NCI-H524 (cell line): ENCODE measurements at places on chromosomes 2 and 18.
A peak's percentile ranks its signal among the peaks of the same experiment; 100 is the strongest.

DNA sequence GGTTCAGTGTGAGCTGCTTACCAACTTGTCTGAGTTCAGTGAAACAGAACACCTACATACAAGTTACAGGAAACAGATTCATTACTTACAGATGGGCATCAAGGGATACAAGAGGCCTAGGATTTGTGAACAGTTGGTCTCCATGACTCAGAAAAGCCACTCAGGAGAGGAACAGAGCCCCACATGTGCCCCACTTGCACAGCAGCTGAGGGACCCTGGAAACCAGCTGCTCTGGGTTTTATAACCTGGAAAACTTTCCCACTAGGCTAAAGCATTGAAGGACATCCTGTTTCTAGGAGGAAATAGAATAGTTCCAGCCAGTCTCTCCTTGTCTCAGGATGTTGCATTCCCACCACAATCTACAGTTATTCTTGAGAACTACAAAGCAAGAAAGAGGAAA lies 530.0 kb downstream of the ZNF804A start:
- peak; percentile 87 for DNase-seq

DNA sequence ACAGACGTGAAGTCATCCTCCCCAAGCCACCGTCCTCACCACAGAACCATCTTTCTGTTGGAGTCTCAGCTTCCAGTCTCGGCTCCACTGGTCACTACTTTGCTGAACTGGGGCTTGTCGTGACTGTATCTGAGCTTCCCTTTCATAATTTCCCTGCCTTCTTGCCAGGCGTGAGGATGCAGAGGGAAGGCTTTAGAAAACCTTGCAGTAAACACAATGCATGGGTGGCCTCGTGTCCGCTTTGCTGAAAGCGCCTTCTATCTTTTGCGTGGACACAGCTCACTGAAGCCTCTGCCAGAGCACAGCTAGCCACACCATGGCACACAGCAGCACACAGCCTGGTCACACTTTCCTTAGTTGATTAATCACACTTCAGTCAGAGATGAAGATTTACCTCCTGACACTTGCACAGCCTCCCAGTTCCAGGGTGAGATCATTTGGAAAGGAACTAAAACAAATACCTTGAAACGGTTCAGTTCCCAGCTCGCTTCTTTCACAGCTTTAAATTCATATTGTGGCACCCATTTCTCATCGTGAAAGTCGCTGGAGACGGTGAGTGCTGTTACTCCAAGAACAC lies 2.8 kb upstream of the GPR45 start:
- DNase-seq = no peak

- DNase-seq = no peak
These were observed 297.1 kb downstream of the CLIP4 start for GRCh38 chr2:29412197-29412925.

- no peak for DNase-seq
These were observed 84.2 kb upstream of the DNER start for GRCh38 chr2:229798446-229799155.

DNA sequence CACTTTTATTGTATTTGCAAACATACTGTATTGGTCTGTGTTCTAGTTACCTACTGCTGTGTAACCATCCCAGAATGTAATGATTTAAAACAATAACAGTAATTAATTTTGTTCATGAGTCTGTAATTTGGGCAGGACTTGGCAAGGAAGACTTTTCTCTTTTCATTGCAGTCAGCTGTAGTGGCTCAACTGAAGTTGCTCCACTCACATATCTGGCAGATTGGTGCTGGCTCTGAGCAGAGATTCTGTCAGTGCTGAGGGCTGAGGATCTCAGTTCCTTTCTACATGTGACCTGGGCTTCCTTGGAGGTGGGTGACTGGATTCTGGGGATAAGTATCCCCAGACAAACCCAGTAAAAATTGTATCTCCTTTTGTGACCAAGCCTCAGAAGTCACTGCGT lies 26.6 kb downstream of the PTPN4 start:
- DNase-seq = no peak

DNA sequence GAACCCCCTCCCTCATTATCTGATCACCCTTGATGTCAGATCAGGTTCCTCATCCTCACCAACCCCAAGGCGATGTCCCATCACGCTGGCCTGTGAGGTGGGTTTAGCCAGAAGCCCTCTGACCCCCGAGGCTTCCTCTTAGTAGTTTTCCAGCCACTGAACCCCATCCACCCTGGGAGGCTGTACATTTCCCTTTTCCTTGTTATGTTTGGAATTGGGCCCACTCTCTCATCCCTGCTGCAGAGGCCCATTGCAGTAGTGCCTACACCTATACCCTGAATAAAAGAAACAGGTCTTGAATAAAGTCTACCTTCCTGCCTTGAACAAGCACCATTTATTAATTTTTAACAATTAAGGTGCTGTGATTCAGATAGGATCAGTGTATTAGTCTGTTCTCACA lies 80.1 kb downstream of the NCAPH start:
- no peak for DNase-seq

- peak; percentile 48 for DNase-seq
These were observed 100.9 kb downstream of the BAZ2B start for GRCh38 chr2:159515441-159515840.

GRCh38 chr18:76388261-76388660 lies 106.8 kb downstream of the ZNF516 start:
- no peak for DNase-seq

GRCh38 chr2:46001290-46001689 lies 295.9 kb upstream of the EPAS1 start:
- no peak for DNase-seq

DNA sequence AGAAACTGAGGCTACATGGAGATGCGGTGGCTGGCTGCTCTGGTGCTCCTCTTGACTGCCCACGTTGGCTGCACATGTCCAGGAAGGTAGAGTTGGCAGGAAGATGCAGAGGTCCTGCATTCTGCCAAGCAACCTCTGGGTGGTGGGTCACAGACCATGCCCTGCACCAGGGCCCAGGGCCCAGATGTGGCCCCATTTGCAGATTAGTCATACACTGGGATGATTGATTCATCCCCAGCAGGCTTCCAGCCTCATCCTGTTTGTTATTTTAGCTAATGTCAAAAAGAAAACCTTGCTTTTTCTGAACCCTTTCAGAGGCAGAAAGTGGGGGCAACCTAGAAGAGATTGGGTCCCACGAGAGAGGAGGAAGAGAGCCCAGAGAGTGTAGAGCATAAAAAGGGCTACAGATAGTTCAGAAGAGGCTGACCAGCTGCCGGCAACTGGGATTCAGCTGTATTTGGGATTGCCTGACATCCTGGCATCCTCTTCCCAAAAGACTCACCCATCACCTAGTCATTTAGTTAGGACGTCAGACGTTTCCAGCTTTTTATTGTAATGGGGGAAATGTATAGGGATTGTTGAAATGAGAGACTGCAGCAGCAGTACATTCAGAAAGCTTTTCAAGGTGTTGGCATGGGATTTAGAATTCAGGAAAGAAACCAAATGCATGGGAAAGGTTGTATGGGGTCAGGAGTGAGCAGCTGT lies 101.9 kb downstream of the CTIF start:
- DNase-seq = no peak

- no peak for DNase-seq
These were observed 481.9 kb upstream of the SPRED2 start for GRCh38 chr2:65914244-65914786.

DNA sequence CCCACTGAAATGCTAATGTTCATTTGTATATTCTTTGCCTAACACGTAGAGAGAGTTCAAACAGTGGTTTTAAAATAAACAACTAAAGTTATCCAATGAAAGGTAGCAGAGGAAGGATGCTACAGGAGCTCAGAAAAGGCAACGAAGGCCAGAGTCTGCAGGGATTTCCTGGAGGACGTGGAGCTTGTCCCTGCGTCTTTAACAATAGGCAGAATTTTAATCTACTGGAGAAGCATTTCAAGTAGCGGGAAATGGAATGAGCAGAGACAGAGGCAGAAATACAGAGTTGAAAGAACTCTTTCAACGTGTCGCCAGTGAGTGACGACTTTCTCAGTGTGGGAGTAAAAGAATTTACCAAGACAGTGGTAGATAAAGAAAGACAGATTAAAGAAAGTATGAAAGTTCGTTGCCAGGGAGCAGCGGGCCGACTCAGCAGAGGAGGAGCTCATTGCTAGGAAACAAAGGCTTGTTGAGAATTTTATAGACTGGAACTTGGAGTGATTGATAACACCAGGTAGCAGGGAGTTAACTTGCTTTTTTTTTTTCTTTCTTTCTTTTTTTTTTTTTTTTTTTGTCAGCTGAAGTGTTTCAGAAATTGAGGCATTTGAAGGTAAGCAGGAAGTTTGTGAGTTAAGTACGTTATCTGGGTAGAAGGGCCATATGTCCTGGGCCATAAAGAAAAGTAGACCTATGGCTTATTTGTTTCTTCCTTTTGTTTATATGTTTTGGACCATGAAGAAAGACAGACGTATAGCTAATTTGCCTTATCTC lies 625 bp upstream of the NBAS start:
- DNase-seq = no peak

GRCh38 chr18:13264091-13265007 lies 45.8 kb downstream of the LDLRAD4 start:
- DNase-seq = no peak

- DNase-seq = no peak
These were observed 150.7 kb downstream of the CDH7 start for GRCh38 chr18:65901522-65901921.

DNA sequence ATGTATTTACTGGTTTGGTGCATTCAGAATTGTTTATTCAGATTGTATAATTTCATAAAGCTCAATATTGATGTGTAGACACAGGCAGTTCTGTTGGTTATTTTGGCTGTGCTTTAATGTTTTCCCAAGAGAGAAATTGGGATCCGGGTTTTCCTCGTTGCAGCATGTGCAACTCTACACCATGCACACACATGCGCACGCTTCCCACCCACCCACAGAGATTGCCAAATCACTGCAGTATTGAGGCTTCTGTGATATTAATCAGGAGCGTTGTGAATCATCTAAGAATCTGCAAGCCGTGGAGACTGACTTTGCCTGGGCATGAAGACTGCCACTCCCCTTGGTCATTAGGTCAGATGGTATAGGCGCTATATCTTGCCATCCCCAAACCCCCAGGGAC lies 571.5 kb downstream of the SLC4A3 start:
- no peak for DNase-seq

DNA sequence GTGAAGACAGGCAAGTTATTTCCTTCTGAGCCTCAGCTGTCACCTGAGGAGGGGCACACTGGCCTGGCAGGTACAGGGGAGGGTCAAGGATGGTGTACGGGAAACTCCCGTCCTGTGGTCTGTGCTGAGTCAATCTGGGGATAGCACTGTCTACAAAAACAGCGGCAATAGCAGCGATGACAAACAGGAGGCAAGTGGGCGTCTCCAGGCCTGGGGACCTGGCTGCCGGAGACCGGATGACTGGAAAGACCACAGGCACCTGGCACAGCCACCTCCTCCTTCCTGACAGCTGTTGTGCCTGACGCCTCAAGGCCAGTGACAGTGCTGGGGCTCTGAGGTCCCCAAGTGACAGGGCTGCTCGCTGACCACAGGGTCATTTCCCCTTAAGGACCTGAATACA lies 202.1 kb upstream of the HS6ST1 start:
- DNase-seq = no peak

GRCh38 chr18:78945628-78946027 lies 34.0 kb upstream of the SALL3 start:
- DNase-seq = no peak

DNA sequence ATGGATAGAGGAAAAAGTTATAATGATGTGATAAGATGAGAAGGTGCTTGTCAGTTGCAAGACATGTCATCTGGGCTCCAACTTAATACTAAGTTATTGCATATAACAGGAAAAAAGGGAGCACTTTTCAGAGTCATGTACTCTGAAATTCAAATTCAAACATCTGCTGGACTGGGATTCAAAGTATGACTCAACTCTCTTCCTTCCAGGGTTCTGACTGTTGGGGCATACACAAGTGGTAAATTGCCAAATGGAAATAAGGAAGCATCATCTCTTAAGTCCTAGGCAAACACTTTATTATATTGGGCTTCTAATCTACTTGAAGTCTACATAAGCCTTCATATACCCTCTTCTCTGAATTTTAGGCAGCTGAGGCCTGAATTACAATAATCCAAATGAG lies 44.9 kb downstream of the ZBTB14 start:
- DNase-seq = no peak

DNA sequence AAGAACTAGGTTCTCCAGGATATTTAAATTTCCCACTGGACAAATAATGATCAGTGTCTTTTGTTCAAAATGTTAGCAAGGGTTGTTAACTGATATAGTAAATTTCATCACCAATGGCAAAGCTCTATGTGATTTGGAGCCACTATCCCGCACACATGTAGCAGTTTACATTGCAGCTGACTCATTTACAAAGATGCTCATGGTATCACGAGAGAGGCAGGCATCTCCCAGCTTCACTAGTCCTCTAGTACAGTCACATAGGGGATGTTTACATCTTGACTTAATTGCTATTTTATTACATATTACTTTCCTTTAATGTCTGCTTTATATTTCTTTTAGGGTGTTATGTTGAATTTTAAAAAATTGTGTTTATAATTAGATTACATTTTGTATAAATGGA lies 30.7 kb downstream of the KCNE4 start:
- no peak for DNase-seq

DNA sequence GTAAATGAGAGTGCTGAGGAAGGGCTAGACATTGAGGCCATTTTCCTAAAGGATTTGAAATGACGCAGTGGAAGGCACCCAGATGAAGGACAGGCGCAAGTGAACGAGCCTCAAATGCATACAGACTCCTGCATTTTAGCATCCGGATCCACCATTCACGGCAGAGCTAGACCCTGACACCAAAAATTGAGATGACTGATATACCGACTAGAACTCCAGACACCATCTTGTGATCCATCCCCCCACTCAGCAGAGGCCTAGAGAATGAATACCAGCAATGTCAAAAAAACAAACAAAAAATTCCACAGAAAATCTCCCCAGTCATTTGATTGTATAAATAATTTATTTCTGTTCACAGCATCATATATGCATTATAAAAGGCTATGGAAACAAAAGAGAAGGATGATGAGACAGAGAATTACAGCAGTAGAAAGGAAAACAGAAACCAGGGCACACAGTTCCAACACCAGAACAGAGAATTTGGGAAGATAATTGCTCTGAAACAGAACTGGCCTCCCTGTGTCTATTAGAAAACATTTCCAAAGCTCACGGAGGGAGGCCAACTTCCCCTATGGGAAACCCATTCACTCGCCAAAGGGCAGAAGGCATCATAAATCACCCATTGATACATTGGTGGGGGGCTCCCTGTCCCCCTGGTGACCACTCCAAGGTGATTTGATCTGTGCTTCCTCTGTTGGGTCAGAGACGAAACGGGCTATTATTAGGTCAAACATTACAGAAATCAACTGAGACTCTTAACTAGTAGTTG lies 4.0 kb downstream of the ARL4C start:
- no peak for DNase-seq

- DNase-seq = no peak
These were observed 33.1 kb upstream of the CYP27A1 start for GRCh38 chr2:218748741-218749441.
